ENCODE measurements at places on chromosomes 1 and 21.

DNA sequence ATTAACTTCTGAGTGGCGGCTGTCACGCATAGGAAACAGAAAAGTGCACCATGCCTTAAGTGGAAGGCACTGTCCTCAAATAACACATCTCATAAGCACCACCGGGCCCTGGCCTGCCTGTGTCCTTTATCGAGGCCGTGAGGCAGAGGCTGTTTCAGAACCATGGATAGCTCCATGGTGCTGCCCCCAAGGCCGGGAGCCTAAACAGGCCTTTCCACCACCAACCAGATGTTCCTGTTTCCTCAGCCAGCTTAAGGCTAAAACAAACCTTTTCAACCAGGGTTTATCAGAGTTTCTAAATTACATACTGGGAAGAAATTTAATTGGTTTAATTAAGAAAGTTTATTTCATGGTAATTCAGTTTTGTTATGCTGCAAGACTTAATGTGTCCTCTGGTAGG is 114.4 kb downstream of the DMRTA2 start:
- DNase-seq, result peak; percentile 2

DNA sequence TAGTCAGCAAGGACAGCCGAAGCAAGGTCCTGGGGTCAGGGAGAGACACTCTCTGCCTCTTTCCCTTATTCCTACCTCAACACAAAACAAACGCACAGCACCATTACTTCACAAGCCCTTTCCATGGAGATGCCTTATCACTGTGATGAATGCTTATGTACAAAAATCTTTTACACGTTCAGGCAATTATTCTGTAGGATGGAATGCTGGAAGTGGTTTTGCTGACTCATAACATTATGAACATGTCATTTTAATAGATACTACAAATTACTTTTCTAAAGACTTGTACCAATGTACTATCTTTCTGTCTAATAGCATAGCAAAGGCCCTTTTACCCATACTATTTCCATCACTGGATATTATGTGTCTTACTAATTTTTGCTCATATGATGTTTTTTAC is 98.4 kb downstream of the TTLL7 start:
- no peak for DNase-seq

DNA sequence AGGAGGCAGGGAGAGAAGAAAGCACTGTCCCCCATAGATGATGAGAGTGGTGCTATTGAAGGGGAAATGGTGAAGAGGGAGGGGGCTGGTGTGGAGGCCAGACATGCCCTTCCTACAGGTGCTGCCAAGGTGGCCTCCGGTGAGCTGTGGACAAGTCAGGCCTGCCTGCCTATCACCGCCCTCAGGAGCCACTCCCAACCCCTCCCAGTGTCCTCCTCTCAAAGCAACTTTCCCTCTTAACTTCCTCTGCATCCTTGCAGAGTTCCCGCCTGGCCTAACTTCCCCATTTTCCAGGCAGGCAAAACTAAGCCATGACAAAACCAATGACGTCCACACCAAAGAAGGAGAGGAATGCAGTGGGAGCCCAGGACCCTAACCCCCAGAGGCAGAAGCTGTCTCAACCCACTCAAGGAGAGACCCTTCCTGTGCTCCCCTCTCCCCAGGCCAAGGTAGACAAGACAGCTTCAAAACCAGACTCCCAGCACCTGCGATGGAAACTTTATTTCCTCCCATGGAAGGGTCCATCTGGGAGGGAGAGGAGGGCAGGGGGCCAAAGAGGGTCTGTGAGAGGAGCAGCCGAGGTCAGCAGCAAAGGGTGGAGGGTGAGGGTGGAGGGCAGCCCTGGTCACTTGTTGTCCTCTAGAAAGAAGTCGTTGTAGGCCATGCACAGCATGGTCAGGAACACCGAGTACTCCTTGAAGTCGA is 1.0 kb upstream of the S100A6 start:
- no peak for DNase-seq

DNA sequence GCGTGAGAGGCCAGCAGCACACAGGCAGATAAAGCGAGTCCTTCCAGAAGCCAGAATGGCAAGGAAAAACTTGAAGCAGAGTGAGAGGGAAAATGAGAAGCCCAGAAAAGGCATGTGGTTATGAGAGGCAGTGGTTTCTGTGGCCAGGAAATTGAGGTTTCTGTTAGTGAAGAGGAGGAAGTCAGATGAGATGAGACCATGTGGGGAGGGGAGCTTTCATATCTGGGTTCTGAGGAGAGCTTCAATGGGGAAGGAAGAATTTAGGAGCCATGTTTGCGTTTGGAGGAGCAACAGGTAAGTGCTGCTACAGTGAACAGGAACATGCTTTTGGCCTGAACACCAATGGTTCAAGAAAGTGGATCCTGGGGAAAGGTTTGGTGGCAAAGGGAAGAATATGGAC is 6.1 kb upstream of the CD1A start:
- DNase-seq, result no peak

DNA sequence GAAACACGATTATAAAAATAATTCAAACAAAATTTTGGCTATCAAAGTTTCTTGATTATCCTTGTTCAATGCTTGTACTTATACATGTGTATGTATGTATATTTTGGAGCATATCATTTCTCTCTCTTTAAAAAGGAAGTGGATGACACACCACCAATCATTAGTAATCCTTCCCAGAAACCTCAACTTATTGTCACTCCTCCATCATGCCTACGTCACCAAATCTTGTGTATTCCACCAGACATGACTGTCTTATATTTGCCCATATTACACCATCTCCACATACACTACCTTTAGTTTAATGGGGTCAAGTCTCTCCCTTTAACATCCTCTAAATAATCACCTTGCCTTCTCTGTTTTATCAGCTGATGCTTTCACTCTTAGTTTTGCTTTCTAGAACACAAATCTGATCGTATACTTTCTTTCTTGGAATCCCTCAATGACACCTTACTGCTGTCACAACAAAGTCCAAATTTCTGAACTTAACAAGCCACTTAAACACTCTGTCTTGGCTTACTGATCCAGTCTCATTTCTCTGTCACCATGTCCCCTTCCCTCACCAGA is 124.0 kb downstream of the BRINP3 start:
- DNase-seq, result no peak
